Occipital lobe (tissue), 3 donors: ENCODE measurements at places on chromosomes 7 and 10. TPM values are rescaled to one million over a fixed set of nuclear protein-coding genes. Genes with fewer than 3 reads are reported as not detected.

DNA sequence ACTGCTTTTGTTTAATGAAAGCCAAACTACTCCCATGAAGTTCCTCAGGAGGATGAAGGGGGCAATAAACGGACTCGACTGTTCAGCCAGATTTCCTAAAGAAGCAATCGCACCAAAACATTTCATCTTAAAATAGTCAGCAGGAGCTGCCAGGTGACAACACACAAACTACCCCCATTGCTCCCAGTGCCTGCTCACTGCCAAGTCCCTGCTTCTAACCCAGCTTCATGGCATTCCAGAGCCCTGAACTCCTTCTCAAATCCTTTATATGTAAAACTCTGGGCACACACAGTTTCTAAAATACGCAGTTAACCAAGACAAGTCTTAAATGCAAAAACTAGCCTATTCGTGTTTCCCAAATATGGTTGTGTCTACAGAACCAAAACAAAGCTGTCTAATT lies 110.0 kb downstream of the SORBS1 start:
- DNase-seq, result no peak

DNA sequence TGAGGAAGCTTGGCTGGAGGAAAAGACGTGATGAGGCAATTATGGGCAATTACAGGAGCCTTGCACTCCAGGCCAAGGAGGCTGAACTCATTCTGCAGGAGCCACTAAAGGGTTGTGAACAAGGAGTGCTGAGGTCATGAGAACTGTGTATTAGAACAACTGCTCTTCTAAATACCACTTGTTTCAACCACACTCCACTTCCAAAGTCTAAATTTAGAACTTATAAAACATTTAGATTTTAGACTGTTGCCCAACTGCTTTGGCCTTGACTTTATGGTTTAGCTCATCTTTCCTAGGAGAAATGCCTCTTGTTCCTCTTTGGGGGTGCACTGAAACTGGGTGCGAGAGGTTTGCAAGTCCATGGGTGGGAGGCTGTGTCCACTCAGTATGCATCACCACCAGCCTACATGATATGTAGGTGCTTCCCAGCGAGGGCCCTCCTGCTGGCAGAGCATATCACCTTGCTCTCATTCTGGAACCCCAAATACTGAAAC lies 199.7 kb upstream of the AOAH start:
- no peak for DNase-seq

DNA sequence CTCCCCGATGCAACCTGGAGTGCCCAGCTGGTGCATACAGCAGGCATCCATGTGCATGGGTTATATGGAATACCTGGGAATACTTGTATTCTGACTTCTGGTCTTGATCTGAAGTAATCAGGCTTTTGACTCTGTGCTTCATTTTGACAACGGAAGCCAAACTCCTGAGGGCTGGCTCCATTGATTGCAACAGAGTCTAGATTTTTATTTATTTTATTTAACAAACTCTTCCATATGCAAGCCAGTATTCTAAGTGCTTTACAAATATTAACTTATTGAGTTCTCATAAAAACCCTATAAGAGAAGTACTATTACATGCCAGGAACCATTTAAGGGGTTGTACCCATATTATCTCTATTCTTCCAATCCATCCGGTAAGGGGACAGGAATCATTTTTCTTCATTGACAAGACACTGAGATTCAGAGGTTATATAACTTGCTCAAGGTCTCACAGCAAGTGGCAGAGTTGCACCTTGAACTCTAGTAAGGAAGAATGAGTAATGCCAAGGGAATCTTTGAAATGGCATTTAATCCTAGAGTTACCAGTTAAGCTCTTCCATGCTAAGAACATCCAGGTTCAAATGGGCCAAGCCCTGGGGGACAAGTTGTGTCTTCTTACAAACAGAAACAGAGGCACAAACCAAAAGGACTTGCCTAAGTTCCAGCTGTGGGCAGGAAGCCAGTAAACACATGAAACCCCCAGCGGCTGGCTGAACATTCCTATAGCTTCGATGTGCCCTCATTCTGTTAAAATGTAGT lies 241.0 kb downstream of the WDR11 start:
- DNase-seq, result no peak

- DNase-seq, result no peak
Measured at GRCh38 chr7:158055726-158056510, 531.7 kb downstream of the PTPRN2 start.

GRCh38 chr10:34319197-34319846 lies 495.8 kb downstream of the PARD3 start:
- DNase-seq, result no peak

GRCh38 chr7:107725138-107725740 lies 18.7 kb upstream of the CBLL1 start:
- peak; percentile 3 for DNase-seq

- no peak for DNase-seq
Measured at GRCh38 chr10:21452203-21452602, 73.3 kb downstream of the SKIDA1 start.

- no peak for DNase-seq
Measured at GRCh38 chr7:92303761-92304160, 58.0 kb downstream of the ANKIB1 start.

GRCh38 chr7:123979876-123980275 lies 53.0 kb downstream of the TMEM229A start:
- DNase-seq, result no peak

DNA sequence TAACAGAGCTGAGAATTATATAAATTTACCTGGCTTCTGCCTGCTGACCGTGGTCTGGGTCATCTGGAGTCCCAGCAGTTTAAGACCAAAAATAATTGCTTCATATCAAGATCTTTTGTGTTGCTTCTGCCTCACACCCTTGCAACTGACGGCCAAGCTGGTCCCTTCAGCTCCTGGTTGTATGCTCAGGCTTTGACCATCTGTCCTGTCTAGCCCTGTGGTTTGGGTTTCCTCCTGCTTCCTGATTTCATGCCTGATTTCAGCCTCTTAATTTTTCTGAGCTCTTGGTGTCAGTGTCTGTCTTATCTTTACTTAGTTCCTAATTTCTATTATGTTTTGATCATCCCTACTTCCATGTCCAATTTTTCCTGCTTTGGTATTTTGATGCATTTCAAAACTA lies 87.9 kb upstream of the PLXDC2 start:
- no peak for DNase-seq

GRCh38 chr10:132311338-132311939 lies 3.7 kb upstream of the STK32C start:
- no peak for DNase-seq

- DNase-seq, result no peak
Measured at GRCh38 chr10:84254552-84255478, 10.0 kb downstream of the RGR start.

GRCh38 chr7:1742555-1743303 lies 72.7 kb downstream of the ELFN1 start:
- no peak for DNase-seq

DNA sequence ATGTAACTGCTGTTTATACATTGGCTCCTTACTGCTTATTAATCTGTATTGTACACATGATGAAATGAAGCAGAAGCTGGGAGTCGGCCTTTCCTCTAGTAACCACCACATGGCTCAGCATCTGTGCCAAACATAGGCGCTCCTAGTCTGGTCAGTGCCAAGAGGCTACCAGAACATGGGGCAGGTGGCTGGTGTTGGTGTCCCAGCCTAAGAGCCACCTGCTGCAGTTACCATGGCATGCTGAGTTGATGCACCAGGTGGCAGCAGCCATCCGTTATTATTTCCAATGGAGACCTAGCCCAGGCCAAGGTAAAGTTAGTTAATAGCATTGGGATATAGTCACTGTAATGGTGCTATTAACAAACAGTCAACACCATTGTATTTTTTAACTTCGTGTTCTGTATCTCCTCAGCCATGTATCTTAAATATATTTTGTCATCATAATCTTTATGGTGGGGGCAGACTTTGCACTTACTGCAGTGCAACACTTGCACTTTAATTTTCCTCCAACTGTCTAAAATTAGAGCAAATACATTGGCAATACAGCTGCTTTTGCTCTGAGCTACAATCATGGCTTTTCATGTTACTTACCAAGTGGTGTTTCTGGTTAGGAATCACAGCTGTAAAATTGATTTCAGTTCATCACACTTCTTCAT lies 33.1 kb downstream of the HBP1 start:
- DNase-seq, result peak; percentile 27

GRCh38 chr10:79056361-79056735 lies 12.4 kb upstream of the ZMIZ1 start:
- no peak for DNase-seq

- DNase-seq, result no peak
Measured at GRCh38 chr7:77338260-77338659, 77.9 kb downstream of the GSAP start.

DNA sequence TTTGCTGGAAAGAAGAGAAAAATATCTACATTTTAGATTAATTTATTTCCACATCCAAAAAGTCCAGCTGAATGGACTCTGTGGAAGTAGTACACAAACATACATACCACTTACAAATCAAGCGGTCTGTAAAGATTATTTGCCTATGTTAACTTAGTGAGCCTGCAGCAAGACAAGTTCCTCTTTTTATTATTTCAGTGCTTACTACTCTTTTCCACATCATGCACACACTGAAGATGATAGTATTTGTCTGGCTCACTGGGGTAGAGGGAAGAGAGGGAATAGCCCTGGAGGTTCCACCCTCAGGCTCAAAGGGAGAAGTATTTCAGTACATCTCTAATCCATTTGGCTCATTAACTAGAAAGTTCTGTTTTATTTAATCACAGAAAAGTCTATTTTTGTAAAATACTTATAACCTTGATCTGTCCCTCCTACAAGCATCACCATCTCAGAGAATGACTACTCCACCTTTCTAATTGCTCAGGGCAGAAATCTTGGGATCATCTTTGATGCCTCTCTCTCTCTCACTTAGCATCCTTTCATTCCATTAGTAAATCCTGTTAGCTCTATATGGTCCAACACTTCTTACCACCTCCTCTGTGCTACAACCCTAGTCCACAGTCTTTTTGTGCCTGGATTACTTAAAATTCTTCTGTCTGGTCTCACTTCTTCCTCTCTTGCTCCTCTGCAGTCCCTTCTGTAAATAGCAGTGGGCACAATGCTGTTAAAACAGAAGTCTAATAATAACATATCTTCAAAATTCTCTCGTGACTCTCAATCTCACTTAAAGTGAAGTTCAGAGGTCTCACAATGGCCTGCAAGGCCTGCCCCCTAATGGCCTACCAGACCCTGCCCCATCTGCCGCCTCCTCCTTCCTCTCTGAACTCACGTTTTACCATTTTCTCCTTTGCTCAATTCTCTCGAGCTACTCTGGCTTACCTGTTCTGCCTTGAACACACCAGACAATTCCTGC lies 64.3 kb upstream of the CCDC6 start:
- no peak for DNase-seq

GRCh38 chr10:114281461-114281860 lies 42.4 kb downstream of the VWA2 start:
- no peak for DNase-seq

Gene MMP21
- not detected for total RNA-seq

Gene RET
- total RNA-seq, result 0.94 TPM

Gene KLF14
- total RNA-seq, result not detected

Gene LDB3
- 0.16 TPM for total RNA-seq

Gene SEMA3C
- total RNA-seq, result 289 TPM

Gene GPC2
- total RNA-seq, result 71.9 TPM

Gene NUTM2A
- 1.2 TPM for total RNA-seq

Gene LRIT1
- not detected for total RNA-seq

Gene HTR5A
- total RNA-seq, result 0.62 TPM
